ENCODE measurements at places on chromosomes 2 and 18. TPM values are rescaled to one million over a fixed set of nuclear protein-coding genes. Genes with fewer than 3 reads are reported as not detected.

DNA sequence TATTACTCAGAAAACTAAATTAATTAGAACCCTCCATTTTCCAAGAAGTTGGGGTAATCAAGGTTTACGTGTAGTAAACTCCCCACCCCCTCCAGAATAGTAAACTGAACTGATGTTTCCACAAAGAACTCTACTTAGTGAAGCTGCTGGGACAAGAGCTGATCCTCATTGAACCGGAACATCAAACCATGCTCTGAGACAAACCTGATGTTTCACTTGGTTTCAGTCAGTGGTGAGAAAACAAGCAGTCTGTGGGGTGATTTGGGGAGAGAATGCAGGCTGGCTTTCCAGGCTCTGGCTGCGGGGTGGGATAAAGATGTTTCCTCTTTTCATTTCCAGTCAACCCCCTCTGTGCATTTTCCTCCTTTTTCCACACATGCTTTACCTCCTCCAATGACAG, 38.2 kb downstream of the CELF4 start:
- DNase-seq = no peak

- no peak for DNase-seq
Measured at GRCh38 chr2:46270384-46270783, 26.8 kb upstream of the EPAS1 start.

GRCh38 chr2:32874931-32875330, 71.8 kb upstream of the LTBP1 start:
- no peak for DNase-seq

DNA sequence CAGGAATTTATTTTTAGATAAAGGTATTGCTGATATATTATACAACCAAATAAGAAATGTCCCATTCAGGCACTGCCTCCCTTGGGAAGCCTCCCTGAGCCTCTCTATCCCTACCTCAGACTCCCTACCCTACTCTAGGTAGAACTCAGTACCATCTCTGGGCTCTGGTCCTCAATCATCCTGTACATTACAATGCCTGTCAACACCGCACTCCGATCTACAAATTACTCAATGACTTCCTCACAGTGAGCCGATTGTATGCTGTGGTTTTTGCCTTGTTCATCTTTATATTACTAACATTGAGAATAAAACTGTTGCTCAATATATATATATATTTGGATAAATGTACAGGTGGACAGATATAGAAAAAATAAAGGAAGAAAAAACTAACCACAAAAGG, 207.5 kb downstream of the STK39 start:
- DNase-seq = no peak

DNA sequence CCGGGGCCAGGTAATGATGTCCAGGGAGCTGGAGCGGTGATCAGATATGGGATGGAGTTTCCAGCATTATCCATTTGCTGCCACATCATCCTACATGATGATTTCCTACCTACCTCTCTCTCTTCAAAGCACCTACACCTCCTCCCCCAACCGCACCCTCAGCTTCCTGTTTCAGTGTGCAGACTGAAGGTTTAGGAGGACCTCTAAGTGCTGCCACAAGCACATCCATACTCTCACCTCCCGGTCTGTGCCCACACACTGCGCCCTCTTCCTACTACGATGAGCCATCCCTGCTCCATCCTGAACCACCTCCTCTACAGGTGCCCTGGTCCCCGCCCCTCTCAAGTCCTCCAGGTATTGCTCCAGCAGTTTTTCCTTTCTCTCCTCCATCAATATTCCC, 123.7 kb downstream of the ALPK2 start:
- no peak for DNase-seq

GRCh38 chr2:168686452-168687191, 115.8 kb upstream of the NOSTRIN start:
- DNase-seq = no peak

GRCh38 chr2:18474700-18475099, 85.8 kb downstream of the RDH14 start:
- DNase-seq = no peak

GRCh38 chr18:45671321-45671720, 52.7 kb upstream of the SLC14A1 start:
- DNase-seq = no peak

DNA sequence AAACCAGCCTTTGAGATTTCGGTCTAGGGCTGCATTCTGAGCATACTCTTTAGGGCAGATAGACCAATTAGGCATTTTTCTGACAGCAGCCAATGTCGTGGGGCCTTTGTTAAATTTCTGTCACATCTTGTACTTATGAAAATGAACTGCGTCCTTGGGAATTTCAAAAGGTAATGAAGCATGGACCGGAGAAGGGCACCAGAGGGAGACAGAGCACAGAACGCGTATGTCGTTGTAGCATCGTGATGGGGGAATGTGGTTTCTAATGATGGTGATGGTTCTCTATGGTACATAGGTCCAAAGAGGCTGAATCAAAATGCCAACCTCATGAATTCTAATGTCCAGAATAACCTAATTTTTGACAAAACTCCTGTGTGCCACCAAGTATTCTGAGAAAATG, 483.9 kb upstream of the CRIM1 start:
- no peak for DNase-seq

- no peak for DNase-seq
Measured at GRCh38 chr18:34280653-34281052, 55.9 kb upstream of the NOL4 start.

- no peak for DNase-seq
Measured at GRCh38 chr2:46970334-46971288, 55.0 kb upstream of the MCFD2 start.

- no peak for DNase-seq
Measured at GRCh38 chr2:102138331-102138730, 4.2 kb upstream of the IL1R1 start.

DNA sequence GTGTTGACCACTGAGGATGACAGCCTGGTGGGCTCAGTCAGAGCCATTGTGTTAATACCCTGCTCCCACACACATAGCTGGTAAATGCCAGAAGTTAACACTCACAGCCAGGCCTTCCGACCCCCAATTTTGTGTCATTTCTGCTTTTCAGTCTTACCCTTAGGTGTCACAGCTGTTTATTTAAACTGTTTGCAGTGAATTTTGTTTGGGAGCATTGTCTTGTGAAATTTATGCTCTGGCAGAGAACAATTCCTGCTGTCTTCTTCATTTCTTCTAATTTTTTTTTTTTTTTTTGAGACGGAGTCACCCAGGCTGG, 8.2 kb downstream of the LPIN1 start:
- DNase-seq = no peak

- DNase-seq = no peak
Measured at GRCh38 chr2:101306410-101306809, 2.1 kb downstream of the RNF149 start.

DNA sequence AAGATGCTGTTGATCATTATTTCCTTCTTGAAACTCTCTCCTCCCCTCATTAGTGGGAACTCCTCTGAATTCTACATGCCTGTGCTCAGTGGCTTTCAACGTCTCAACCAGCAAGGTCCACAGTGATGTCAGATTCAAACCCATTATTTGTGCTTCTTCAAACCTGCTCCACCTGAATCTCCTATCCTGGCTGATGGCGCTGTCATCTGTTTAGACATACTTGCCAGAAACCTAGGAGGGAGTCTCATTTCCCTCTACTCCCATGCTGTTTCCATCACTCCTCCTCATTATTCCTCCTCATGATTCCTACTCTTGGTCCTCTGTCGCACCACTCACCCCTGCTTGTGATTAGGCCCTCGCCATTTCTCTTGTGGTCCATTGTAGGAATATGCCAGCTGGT, 2.9 kb upstream of the LPIN2 start:
- DNase-seq = no peak

GRCh38 chr18:3177902-3178687, 41.7 kb downstream of the MYOM1 start:
- DNase-seq = no peak

DNA sequence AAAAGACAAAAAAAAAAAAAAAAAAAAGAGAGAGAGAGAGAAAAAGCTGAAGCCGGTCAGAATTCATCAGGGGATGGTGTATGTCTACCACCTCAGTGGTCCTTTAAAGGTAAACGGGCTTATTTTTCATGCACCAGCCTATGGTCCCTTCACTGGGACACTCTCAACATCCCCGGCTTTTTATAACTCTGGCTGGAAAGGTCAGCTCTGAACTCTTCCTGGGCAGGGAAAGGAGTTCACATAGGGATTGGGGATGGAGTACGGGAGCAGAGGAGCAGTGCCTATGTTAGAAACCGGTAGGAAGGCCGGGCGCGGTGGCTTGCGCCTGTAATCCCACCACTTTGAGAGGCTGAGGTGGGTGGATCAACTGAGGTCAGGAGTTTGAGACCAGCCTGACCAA, 10.3 kb upstream of the MALT1 start:
- DNase-seq = no peak

- no peak for DNase-seq
Measured at GRCh38 chr2:166154685-166155338, 27.0 kb upstream of the SCN1A start.

DNA sequence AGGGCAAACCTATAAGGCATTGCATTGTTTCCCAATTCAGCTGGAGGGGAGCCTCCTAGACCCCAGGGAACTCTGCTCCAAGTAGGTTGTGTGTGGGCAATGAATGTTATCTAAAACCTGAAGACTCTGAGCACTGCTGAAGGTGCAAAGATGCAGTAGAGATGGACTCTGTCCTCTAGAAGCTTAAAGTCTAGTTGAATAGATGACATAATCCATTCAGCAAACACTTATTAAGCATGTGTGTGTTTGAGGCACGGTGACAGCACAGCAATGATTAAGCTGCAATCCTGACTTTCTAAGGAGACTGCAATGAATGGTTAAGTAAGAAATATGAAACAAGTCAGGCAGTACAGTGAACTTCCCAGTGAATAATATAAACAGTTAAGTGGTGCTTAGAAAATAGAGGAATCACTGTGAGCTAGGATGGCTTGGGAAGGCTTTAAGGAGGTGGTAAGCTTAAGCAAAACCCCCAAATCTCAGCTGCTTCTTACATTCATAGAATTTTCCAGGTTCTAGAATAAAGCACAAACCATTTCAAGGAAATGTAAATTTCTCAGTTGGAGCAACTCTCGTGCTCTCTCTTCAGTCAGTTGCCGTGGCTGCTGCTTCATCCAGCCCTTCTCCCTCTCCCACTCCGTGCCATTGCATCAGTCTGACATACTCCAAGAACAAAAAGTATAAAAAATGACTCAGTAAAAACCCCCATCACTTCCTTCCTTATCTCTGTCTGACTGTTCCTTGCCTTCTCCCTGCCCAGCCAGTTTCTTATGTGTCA, 19.1 kb downstream of the MXD1 start:
- DNase-seq = no peak

The GALNT3 gene
- total RNA-seq = 7.7 TPM

All from T-helper 17 cell (primary cell).